NCI-H2081 treated with DMSO at 0.1 percent for 48 hours (cell line): ENCODE measurements at places on chromosomes 12 and 14.

GRCh38 chr12:98646294-98647090, 1.4 kb downstream of the APAF1 start:
- no peak for DNase-seq

GRCh38 chr12:94644141-94644979, 6.0 kb downstream of the TMCC3 start:
- DNase-seq = no peak

DNA sequence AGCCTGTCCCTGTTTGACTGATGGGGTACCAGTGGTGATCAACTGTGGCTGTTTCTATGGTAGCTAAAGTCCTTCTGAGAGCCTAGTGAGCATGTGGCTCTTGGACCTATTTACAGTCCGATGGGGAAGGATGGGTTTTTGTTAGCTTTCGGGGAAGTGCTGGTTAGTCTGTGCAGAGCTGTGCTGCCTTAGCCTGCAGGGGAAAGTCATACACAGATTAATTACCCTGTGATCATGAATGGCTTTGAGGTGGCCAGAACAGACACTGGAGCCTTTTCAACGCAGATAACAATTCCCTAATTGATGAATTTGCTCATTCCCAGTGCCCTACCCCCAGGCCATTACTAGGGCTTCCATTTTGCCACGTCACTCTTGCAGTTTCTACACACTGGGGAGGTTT, 99.7 kb downstream of the WSCD2 start:
- no peak for DNase-seq

GRCh38 chr14:74698465-74698864, 14.4 kb downstream of the AREL1 start:
- no peak for DNase-seq

- no peak for DNase-seq
Observed at GRCh38 chr14:105470350-105471296, 4.0 kb upstream of the CRIP2 start.

- no peak for DNase-seq
Observed at GRCh38 chr14:60326274-60326673, 77.3 kb downstream of the PPM1A start.

DNA sequence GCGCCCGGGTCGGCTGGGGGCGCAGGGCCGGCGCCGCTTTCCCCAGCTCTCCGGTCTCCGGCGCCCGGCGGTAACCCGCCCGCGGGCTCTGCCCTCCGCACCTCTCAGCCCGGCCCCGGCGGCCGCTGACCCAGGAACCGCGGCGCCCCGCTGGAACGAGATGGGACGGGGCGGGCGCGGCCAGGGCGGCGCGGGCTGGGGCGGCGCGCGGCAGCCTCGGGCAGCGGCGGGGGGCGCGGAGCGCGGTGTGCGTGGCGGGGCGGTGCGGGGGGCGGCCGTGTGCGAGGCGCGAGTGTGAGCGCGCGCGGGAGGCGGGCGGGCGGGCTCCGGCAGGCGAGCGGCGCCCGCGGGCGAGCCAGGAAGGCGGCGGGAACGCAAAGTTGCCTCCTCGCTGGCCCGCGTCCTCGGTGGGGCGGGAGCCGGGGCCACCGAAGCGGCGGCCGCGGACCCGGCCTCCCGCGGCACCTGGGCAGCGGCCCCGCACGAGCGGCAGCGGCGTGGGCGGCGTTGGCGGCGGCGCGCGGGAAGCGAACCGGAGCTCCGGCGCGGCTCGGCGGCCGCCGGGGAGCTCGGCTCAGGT, 671 bp upstream of the DIO3 start:
- no peak for DNase-seq

- DNase-seq = no peak
Observed at GRCh38 chr12:4197922-4198763, 75.4 kb upstream of the CCND2 start.

- no peak for DNase-seq
Observed at GRCh38 chr14:71320734-71321573, 413.7 kb downstream of the PCNX1 start.

DNA sequence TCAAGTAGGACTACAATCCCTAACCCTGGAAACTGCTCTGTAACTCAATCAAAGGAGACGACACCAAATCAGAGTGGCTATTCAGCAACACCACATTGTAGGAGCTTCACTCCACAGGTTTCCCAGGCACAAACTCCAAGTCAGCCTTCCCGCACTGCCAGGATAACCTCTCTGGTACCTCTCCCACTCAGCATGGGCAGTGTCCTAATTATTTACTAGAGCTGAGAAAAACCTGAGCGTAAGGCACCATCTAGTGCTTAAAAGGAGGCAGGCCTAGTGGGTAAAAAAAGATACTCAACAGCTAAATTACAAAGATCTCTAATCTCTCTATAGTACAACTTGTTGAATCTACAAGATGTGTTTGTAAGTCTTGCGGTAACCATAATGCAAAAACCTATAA, 36.1 kb downstream of the PARP11 start:
- DNase-seq = no peak

GRCh38 chr12:100661300-100661951, 87.9 kb downstream of the GAS2L3 start:
- no peak for DNase-seq

DNA sequence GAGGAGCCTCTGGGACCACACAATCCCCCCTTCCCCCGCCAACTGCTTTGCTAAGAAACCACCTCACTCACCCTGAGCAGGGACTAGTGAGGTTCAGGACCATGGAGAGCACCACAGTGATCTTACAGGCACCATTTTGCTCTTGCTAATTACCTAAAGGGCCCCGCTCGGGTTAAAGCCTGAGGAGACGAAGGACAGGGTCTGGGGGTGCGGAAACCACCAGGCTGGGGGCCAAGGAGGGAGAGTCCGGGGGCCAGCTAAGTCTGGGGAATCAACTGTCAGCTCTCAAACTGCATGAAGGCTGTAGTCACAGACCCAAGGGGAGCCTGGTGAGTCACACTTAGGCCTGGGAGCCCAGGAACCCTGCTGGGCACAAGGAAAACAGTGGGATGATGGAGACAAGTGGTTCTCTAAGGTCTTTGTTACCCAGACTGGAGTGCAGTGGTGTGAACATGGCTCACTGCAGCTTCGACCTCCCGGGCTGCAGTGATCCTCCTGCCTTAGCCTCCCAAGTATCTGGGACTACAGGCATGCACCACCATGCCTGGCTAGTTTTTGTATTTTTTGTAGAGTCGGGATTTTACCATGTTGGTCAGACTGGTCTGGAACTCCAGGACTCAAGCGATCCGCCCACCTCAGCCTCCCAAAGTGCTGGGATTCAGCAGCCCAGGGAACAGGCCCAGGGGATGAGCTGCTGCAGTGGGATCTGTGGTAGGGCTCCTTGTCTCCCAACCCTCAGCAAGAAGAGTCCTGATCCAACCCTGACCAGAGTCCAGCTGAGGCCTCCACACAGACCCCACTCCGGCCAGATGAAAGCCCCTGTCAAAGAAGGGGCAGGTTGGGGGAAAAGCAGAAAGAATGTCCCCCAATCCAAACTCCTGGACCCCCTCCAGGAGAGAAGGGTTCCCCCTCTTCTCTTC, 98.8 kb downstream of the CALM1 start:
- DNase-seq = no peak

DNA sequence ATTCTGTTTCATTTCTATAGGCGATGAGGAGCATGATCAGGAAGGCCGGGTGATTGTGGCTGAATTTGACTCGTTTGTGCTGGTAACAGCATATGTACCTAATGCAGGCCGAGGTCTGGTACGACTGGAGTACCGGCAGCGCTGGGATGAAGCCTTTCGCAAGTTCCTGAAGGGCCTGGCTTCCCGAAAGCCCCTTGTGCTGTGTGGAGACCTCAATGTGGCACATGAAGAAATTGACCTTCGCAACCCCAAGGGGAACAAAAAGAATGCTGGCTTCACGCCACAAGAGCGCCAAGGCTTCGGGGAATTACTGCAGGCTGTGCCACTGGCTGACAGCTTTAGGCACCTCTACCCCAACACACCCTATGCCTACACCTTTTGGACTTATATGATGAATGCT, 1.9 kb downstream of the APEX1 start:
- no peak for DNase-seq

- DNase-seq = no peak
Observed at GRCh38 chr12:107731366-107731765, 29.6 kb downstream of the PRDM4 start.

DNA sequence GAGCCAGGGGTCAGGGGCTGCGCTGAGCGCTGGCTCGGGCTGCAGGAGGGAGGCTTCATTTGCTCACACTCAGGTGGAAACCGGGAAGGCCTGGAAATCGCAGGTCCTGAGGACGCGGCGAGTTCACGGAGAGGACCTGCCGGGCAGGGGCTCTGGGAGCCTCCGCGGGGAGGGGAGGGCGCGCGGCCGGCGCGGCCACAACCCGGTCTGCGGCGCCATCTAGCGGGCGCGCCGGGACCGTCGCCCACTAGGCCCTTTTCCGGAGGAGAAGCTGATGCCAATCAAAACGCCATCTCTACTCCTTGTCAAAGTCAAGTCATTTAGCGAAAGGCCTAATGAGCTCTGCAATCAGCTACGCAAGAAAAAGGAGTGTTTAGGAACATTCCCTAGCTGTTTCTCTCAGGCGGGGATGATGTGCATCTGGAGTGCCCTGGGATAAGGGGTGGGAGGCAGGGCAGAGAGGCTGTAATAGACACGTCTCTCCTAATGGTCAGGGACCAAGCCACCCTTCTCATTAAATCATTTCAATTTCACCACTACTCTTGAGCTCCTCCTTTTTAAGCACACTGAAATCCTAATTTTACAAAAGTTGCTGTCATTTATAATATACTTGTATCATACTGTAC, 885.8 kb upstream of the TMEM132C start:
- peak; percentile 23 for DNase-seq

- DNase-seq = no peak
Observed at GRCh38 chr14:63510538-63510937, 32.6 kb downstream of the PPP2R5E start.

DNA sequence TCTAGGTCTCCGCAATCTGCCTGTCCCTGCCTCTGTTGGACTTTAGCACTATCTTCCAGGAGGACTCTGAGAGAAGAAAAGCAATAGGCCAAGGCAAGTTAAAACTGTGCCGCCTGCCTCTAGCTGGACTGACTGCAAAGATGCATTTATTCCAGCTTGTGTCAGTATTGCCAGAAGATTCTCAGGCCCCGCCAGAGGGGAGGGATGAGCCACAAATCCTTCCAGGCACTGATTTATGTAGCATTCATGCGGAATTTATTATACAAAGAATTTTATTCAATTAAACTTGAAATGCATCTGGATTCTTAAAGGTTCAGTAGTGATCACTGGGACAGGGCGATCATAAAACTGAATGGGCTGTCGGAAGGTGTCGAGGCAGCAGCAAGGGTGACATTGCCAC, 19.8 kb downstream of the MMAB start:
- DNase-seq = no peak

- no peak for DNase-seq
Observed at GRCh38 chr12:52005903-52006703, 643 bp upstream of the TAMALIN start.

DNA sequence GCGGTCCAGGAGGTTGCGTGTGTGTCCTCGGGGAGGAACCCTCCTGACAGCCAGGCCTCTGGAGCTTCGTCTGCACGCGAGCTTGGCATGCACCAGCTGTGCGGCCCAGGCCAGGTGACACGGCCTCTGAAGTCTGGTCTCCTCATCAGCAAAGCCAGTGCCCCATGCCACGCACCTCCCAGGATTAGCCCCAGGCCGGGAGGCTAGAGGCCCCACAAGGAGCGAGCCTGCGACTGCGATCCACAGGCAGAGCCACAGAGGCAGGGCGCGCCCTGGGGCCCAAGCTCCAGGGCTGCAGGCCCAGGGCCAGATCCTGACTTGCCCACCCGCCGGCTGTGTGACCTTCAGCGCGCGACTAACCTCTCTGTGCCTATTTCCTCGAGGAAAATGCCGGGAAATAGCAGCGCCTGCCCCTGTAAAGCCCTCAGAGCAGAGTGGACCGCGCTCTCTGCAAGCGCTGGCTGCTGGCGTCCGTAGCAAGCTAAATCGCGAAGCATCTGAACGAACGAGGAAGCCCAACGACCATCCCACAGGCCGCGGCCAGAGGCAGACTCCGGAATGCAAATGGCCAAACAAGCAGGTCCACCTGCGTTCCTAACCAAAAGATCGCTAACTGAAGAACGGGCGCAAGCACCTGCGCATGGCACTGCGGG, 492 bp upstream of the BTBD6 start:
- DNase-seq = no peak

DNA sequence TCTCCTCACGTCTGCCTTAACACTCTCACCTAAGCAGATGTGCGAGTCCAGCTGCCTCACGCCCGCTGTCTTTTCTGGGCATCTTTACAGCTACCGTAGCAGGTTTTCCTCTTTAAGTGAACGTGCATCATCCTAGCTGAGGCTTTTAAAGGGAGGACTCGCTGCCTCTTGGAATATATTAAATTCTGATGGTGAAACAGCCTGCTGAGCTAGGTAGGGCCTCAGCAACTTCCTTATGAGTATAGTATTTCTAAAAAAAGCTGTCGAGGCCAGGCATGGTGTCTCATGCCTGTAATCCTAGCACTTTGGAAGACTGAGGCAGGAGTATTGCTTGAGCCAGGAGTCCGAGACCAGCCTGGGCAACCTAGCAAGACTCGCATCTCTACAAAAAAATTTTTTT, 32.2 kb downstream of the TESC start:
- no peak for DNase-seq

GRCh38 chr12:124279846-124280360, 15.0 kb upstream of the RFLNA start:
- DNase-seq = no peak

DNA sequence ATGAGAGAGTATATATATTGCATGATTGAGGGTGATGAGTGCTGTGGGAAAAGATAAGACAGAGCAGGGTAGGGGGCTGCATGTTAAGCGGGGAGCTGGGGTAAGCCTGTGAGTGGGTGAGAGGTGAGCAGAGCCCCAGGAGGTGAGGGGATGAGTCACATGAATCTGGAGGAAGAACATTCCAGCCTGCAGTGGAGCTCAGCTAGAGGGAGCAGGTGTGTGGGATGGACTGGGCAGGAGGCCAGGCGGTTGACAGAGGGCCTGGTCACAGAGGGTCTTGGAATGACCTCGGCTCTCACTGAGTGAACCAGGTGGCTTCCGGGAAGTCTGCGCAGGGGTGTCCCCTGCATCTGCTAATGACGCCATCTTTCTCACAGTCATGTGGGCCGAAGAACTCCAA, 44.4 kb downstream of the GIT2 start:
- no peak for DNase-seq

DNA sequence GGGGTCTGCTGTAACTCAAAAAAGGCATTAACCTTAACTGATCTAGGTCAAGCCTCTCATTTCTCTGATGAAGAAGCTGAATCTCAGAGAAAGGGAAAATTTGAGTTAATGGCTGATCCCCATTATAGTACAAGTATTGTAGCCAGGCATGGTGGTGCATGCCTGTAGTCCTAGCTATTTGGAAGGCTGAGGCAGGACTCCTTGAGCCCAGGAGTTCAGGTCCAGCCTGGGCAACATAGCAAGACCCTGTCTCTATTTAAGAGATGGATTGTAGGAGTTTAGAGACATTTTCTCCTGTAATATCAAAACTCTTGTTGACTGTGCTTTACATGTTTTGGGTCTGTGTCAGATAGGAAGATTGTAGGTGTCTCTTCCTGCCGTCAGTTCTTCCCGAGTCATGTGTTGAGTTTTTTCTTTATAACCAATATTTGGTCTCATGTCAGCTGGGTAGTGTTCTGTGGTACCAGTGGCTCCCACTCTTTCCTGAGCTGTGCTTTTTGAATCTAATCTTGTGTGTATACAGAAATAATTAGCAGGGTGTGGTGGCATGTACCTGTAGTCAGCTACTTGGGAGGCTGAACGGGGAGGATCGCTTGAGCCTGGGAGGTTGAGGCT, 8.6 kb downstream of the COPZ1 start:
- no peak for DNase-seq
